ENCODE measurements at places on chromosomes 2 and 18. TPM values are rescaled to one million over a fixed set of nuclear protein-coding genes. Genes with fewer than 3 reads are reported as not detected.

CENPA gene
- 10.2 TPM for total RNA-seq

FAM124B gene
- total RNA-seq: 0.36 TPM

SEC11C gene
- total RNA-seq: 32.6 TPM

DNA sequence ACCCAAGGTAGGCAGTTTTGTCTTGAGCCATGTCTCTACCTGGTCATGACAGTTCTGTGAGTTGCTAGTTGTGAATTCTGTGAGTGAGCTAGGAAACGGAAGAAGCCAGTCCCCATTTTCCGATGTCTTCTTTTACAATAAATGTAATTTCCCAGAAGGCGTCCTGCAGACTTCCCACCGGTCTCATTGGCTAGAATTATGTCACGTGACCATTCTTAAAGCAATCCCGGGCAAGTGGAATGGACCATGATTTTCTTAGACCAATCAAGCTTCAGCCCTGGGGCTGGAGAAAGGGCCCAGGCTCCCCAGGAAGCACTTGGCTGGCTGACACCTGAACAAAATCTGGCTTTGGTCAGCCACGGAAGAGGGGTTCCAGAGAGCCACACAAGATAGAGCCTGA is 10.6 kb downstream of the TMEM178A start:
- no peak for ATAC-seq

DNA sequence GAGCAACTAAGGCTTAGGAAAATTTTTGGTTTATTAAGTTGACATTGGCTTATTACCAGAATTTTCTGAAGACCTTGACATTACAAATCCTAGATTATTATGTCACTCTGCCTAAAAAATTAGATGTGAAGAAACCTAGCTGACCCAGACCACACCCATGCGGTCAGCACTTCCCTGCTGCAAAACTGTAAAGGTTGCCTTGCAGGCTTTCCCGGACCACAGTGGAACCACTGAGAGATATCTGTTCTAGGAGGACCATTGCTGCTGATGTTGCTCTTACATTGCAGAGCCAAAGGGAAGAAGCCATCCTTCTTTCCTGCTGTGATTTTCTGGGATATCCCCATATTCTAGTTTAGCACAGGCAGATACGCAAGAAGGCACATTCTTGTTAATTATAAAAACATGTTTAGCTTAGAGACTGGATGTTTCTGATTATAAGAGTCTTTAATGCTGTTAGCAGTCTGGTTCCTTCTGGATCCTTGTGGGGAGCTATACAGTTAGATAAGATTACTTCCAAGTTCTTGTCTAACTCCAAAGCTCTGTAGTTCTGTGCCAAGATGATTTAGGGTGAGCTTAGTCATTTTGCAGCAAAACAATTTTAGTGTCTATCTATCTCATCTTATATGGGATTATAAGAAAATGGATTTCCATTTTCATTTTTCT is 70.2 kb downstream of the AOX1 start:
- no peak for ATAC-seq

GRCh38 chr18:32549248-32550110 is 78.8 kb upstream of the GAREM1 start:
- ATAC-seq: peak; percentile 81

DNA sequence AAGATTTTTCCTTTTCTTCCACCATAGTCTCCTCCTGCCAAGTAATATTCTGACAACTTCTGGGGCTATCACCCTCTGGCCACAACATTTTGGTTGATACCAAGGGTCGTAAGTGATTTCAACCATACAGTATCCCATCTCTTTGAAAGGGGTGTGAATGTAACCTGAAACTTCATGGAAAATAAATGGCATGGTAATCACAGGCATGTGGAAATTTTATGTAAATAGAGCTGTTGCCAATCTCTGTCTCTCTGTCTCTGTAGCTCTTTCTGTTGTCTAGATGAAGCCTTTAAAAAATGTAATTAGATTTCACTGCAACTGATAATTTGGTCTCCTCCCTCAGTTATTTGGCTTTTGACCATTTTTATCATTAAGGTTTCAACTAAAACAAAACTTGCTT is 125.6 kb upstream of the RPRM start:
- no peak for ATAC-seq

DNA sequence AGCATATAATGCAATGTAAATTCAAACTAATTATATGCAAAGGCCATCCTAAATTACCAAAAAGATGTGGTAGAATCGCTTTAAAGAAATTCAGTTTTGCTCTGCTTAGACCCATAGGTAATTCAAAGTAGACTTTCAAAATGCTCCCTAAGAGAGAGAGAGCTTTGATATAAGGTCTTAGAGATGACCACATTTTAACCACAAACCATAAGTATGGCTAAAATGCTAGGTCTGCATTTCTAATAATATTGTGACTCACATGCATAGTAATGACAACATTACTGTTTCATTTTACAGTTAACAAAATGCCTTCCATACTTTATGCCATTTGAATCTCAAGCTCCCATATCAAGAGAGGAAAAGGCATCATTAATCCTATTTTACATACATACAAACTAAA is 144.5 kb downstream of the RAD51AP2 start:
- no peak for ATAC-seq

GRCh38 chr2:16584824-16585540 is 80.7 kb downstream of the CYRIA start:
- no peak for ATAC-seq

DNA sequence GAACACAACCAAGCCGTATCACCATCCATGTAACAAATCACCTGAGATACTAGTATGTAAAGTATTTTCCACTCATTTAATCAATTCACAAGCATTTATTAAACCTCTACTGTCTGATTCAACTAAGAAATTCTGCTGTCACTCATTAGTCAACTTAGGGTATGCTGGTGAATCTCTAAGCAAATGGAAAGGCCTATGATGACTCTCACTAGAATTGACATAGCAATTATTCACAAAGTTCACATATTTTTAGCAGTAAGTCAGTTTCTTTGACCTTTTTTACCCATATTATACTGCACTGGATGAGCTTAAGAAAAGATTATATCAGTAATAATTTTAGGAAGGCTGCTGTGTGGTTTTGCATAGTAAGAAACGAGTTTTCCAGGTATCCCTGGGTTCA is 130.1 kb downstream of the SLC8A1 start:
- no peak for ATAC-seq

DNA sequence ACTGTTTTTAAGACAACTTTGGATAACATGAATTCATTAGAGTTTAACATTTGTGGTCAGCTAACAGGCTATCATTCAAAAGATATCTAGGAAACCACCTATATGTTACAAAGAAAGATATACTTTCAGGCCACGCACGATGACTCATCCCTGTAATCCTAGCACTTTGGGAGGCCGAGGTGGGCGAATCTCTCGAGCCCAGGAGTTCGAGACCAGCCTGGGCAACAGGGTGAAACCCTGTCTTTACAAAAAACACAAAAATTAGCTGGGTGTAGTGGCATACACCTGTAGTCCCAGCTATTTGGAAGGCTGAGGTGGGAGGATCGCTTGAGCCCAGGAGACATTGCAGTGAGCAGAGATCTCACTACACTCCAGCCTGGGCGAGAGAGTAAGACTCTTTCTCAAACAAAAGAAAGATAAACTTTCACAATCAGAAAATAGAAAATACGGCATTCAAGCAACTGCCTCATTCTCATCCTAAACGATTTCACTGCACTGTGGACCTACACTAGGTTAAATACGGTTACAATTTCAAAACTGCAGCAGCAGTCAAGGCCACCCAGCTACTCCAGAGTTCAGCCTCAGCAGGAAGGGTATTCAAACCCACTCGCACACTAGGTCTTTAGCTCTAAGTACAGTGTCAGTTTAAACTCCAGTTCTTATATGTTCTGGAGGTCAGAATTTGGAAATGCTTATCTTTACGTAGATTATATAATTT is 250.0 kb upstream of the SLC39A10 start:
- no peak for ATAC-seq

GRCh38 chr2:218422403-218423086 is 3.6 kb downstream of the VIL1 start:
- peak; percentile 7 for ATAC-seq

DNA sequence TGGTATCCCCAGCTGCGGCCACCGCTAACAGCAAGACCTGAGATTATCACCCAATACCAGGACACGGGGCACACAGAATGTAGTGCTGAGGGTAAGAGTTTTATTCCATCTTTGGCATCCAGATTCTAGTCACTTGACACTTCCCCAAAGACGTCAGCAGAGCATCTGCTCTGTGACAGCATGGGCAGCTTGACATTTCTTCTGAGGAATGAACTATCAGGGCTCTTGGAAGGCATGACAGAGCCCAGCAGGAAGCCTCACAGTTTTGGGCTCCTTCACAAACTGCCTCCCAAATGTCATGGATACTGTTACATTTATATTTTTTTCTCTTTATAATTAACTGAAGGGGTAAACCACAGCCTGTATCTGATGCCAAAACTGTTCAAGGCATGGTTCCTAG is 1010.7 kb downstream of the TDRD15 start:
- no peak for ATAC-seq

GRCh38 chr18:75179819-75180600 is 28.9 kb downstream of the PTGR3 start:
- no peak for ATAC-seq

DNA sequence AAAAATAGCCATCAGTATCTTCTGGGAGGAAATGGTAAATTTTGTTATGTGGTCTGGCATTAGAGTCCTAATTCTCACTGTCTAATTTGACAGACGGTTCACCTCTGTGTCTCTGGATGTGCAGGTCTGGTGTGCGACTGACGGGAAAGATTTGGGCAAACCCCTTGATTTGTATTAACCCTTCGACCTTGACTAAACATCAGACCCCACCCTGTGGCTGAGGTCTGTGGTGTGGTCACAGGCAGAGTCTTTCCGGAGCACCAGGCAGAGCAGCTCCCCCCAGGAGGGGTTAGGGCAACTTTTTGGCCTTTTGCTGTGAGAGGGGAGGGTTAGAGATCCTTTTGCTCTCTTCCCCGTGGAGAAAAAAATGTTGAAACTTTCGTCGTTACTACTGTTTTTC is 6.4 kb downstream of the TWIST2 start:
- no peak for ATAC-seq

GRCh38 chr2:138494265-138494966 is 7.2 kb upstream of the SPOPL start:
- no peak for ATAC-seq

DNA sequence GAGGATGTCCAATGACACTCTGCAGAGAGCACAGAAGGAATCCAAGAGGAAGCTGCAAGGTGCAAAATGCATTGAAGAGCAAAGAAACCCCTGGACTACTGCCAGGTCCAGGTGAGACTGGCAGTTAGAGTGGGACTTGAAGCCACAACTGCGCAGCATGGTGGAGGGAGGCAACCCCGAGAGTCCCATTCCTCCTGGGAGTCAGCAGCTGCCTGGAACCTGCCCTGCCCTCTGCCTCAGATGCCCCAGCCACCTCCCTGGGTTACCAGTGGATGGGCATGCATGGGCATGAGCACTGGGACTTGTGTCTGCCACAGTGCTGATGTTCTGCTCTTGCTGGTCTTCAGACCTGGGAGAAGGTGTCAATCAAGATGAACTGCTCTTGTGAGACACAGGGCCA is 43.2 kb downstream of the ANKMY1 start:
- ATAC-seq: peak; percentile 58

- ATAC-seq: peak; percentile 10
These were observed at the start of gene ST8SIA5 for GRCh38 chr18:46756559-46757201. Gene ST8SIA5, minus strand, starts transcription at chr18:46757053. Its CDS starts 545 bp downstream, at chr18:46756508.

DNA sequence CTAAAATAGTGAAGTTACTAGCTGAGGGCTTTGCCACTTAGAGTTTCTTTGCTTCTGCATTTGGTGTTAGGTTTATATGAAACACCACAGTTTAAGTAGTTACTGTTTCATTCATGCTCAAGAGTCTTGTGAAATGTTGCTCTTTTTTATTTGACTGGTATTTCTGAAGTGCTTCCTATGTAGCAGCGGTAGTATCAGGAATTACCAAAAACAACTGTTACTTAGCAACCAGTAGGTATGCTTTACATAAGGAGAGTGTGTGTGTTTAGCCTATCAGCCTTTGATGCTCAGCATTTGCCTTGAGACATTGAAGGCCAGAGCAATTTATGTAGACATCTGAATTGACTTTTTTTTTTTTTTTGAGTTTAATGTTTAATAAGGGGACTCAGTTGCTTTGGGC is 3.6 kb downstream of the DIS3L2 start:
- ATAC-seq: no peak
